ENCODE measurements at places on chromosomes 16 and 17.

GRCh38 chr17:61325382-61326073, 74.1 kb upstream of the TBX2 start:
- no peak for DNase-seq

DNA sequence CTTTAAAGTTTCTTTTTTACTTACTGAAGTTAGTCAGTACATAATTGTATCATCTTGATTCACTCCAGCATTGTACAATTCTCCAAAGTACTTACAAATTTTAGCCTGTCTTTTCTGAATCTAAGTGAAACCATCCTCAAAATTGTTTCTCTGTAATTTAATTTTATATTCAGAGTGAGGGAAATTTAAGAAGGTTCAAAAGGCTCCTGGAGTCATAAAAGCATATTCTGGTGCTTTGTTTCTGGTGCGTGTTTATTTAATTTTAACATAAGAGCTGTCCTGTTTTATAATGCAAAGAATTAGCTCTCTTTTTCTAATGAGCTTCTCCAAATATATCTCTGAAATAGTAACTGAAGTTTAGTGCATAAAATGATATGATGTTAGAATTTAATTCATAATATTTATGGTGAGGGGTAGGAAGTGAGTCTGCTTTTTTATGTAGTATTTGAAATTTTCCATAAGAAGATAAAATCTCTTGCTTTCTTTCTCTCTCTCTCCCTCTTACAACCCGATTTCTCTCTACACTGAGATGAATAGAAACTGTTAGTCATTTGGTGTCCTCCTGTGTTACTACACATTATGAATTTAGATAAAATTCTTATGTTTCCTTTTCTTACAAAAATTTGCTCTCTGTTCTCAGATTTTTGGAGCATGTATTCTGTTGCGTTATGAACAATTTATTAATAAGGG, 339.8 kb downstream of the BCAS3 start:
- DNase-seq: no peak

- DNase-seq: no peak
These were observed 291.9 kb upstream of the ZFHX3 start for GRCh38 chr16:73339821-73340220.

DNA sequence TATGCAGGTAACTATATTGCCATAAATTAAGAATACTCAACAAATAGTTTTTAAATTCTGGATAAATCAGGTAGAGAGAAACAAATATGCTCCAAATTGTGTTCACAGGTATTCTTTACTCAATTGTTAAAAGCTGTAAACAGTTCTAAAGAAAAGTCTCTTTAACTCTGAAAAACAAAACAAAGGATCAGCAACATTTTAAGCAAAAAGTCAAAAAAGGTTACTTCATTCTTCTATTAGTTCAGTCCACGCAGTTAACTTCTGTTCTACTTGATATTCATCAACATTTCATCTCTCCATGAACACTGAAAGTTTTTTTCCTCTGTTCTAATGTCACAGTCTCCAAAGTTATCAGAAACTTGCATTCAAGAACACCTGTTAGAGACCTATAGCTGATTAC, 47.9 kb downstream of the SCPEP1 start:
- DNase-seq: no peak

DNA sequence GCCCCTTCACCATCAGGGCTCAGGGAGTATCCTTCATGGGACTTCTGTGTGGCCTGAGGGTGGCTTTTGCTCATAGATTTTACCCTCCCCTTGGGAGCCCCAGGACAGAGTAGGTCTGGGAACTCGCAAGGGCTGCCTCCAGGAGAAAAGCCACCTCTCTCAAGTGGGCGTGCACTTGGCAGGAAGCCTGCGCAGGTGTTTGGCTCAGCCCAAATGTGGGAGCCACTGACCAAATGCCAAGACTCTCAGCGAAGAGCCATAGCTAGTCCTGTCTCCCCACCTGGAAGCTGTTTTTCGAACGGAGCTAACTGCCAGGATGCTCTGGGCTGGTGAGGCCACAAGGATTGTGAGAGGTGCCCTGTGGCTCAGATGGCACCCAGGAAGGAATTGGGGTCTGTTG, 2.0 kb upstream of the HSD17B2 start:
- DNase-seq: no peak

- DNase-seq: no peak
These were observed 8.9 kb downstream of the DUS2 start for GRCh38 chr16:68031951-68032350.

- no peak for DNase-seq
These were observed 79.9 kb upstream of the CRHR1 start for GRCh38 chr17:45704251-45704650.

GRCh38 chr16:86052115-86052670, 153.2 kb downstream of the IRF8 start:
- no peak for DNase-seq

GRCh38 chr16:51228097-51228659, 77.1 kb upstream of the SALL1 start:
- no peak for DNase-seq

GRCh38 chr17:31388770-31389656, 2.5 kb upstream of the RAB11FIP4 start:
- DNase-seq: no peak

GRCh38 chr17:59762049-59762823, 54.8 kb downstream of the VMP1 start:
- no peak for DNase-seq

DNA sequence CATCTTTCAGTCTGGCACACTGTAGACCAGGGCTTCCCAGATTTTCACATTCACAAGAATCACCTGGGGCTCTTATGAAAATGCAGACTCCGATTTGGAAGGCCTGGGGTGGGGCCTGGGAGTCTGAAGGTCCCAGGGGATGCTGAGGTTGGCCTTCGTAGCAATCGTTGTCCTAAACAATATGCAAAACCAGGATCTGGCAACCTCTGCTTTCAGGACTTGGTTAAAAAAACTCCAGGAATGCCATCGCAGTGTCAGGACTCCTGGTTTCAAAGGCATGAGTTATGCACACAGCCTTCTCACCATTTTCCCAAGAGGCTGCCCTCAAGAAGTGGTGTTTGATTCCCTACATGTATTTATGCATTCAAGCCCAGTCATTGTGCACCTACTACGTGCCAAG, 6.7 kb downstream of the CLEC19A start:
- no peak for DNase-seq

- DNase-seq: no peak
These were observed 8.4 kb downstream of the CDIPT start for GRCh38 chr16:29854520-29855100.

GRCh38 chr17:40938981-40939380, 1.5 kb upstream of the KRT23 start:
- DNase-seq: no peak

GRCh38 chr16:53898993-53899392, 195.0 kb downstream of the FTO start:
- DNase-seq: no peak

- DNase-seq: no peak
These were observed 55.0 kb downstream of the VAT1L start for GRCh38 chr16:77843405-77843804.

DNA sequence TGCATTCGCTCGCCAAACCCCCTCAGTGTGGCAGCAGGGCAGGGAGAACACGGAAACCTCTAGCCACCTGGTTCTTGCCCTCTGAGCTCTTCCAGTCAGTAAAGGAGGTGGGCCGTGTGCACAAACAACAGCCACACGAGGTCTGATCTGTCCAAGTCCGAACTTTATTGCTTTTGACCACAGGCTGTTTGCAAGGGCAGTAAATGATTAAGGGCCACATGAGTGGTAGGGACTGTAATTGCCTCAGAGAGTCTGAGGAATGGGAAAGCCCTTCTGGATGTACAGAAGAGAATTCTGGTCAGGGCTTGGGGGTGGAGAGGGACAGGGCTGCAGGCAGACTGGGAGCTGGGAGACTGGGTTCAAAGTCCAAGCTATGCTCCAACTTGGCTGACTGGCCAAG, 75.7 kb upstream of the LHX1 start:
- DNase-seq: no peak

DNA sequence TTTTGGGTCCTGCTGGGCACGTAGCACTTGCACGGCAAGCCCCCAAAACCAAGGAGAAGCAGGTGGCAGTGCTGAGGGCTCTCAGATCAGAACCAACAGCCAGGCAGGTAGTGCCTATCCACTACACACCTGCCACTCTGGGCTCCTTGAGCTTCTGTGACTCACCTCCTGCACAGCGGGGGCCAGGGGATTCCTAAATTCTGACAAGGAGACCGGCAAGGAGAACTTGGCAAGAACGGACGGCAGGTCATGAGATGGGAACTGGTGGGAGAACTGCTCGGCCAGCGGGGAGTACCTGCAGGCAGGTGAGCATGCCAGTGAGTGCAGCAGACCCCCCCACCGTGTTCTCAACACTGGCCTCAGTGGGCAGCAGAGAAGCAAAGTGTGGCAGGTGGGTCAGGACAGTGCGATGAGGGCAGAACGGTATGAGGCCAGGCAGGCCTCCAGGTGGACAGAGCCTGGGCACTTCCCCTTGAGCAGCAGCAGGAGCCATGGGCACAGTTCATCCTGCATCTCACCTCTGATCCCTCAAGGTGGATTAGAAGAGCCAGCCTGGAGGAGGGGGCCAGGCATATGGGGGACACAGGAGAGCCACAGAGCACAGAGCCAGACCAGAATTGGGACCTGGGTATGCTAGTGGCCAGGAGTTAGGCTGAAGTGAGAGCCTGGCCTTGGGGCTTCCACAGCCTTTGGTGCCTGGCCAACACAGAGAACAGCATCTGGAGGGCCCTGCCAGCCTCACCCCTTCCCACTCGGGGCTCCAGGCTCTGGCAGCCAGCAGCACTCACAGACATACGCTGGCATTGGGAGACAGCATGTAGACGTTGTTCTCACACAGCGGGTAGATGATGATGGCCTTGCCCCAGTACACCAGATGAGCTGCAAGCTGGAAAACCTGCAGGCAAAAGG, 14.7 kb downstream of the MPG start:
- DNase-seq: no peak

GRCh38 chr17:57604771-57605674, 140.1 kb downstream of the CCDC182 start:
- no peak for DNase-seq

GRCh38 chr17:7922845-7923628, 6.6 kb downstream of the KCNAB3 start:
- DNase-seq: peak; percentile 72

GRCh38 chr17:29150161-29150560, 30.0 kb downstream of the MYO18A start:
- no peak for DNase-seq

- no peak for DNase-seq
These were observed 188.4 kb upstream of the NLRP1 start for GRCh38 chr17:5772720-5773119.

GRCh38 chr17:1122533-1123392, 57.0 kb downstream of the ABR start:
- peak; percentile 78 for DNase-seq

- DNase-seq: no peak
These were observed 10.2 kb downstream of the RSPRY1 start for GRCh38 chr16:57196286-57196685.

DNA sequence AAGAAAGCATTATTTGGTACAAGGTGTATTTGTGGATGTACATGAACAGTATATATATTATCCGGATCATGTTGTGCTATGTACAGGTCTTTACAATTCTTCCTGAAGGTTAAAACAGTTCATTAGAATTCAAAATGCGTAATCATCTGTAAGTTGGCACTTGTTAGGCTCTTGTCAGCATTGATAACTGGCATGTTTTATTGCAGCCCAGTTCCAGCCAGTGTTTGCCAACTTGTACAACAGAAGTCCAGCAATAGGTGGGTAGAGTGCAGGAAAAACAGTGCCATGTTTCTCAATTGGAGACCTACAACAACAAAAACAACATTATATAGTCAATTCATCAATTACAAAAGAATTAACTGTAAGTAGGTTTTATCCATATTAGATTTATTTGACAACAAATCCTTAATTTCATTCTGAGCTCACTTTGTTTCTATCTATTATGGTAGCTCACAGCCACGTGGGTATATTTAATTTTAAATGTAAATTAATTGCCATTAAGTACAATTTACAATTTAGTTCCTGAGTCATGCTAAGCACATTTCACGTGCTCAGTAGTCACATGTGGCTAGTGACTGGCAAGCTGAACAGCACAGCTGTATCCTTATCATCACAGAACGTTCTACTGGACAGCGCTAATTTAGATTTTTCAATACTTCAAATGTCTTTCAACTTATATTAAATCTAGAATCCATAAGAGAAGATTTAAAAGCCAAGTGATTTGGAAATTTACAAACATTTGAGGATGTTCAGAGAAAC, 8.6 kb upstream of the ANKFY1 start:
- DNase-seq: no peak

- no peak for DNase-seq
These were observed 29.7 kb downstream of the BRIP1 start for GRCh38 chr17:61833536-61834193.

DNA sequence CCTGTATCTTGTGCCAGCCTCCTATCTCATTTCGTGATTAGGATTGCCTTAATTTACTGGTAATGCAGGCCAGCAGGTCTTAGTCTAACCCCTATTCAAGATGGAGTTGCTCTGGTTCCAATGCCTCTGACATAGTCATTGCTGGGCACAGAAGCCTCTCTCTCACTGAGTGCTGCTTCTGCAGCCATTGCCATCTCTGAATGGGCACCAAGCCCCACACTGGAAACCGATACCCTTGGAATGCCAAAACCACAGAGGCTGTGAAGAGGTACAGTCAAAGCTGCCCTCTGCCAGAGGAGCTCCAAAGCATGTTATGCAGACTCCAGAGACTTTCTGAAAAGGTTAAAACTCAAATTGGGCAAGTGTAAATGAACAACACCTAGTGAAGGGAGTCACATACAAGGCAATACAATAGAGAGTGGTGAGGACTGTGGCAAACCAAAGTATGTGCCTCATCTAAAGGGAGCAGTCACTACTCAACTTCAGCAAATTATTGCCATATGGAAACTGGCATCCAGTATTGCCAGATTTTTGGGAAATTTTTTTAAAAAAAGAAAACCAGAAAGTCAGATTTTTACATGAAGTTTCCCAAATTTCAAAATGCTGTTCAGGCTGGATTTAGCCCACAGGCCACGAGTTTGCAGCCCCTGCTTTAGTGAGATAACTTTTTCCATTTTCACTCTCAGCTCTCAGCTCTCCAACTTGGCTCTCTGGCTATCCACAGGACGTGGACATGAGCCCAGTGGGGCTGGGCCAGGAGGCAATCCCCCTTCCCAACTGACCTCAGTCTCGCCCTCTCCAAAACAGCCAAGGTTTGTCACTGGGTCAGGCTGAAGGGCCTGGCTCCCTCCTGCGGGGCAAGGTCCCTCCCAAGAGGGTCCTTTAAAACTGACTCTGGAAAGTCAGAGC, 2.1 kb upstream of the MMP2 start:
- DNase-seq: no peak

- no peak for DNase-seq
These were observed 350.4 kb downstream of the C16orf95 start for GRCh38 chr16:86966777-86967176.

DNA sequence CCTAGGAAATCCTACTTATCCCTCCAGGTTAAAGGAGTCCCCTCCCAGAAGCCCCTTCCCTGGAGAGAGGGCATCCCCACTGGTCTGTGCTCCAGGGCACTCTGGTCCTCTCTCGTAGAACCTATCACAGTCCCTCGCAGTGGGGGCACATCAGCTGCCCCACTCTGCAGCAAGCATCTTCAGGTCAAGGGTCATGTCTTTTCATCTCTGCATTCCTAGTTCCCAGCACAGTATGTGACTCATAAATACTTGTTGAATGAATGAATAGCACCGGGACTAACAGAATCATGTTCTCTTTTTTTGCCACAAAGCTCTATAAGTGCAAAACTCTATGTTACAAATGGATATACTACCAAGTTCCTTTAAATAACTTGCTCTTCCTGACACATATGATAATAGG, 36.0 kb downstream of the RNF157 start:
- no peak for DNase-seq

- no peak for DNase-seq
These were observed 6.2 kb downstream of the CBX4 start for GRCh38 chr17:79833110-79833450.

- DNase-seq: no peak
These were observed 28.8 kb downstream of the MSI2 start for GRCh38 chr17:57284984-57285646.

All from activated naive CD4-positive, alpha-beta T cell (primary cell).